Suppressor macrophage (primary cell): ENCODE measurements at places on chromosomes 4 and X.

DNA sequence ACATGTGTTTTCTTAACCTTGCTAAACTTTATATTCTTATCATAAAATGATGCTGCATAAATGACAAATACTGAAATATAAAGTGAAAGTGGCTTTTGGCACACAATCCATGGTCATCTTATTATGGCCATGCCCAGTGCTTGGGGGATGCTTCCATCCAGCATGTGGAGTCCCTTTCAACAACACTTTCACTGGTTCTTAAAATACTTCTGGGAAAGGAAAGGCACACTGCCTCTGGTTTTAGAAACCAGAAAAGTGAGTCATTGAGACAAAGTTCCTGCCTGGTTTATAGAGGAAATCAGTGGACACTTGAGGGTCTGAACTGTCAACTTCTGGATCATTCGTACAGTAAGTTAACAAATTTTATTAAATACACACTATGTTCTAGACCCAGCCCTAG lies 248.0 kb upstream of the ADAMTS3 start:
- DNase-seq = no peak

DNA sequence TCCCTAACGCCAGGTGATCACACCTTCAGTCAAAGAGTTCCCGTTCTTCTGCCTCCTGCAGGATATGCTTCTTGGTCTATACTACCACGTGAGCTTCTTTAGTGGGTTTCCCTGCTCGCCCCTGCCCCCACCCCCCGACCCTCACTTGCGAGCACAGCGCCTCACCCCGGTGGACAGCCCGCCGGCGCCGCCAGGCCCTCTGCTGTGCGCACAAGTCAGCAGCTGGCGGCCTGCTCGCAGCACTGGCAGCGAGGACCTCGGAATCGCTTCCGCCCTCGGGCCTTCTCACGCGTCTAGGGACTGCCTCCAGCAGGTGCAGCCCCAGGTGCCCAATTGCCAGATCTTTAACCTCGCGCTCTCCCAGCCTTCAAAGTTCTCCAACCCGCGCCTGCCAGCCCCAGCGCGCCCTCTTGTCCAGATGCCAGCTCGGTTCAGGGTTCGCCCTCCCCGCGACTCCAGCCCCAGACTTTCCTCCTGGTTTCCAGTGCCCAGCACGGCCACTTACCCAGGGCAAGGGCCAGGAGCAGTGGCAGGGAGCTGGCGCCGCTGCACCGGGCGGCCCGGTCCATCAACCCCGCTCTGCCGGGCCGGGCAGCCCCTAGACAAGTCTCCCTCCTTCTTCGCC lies 454 bp downstream of the BTC start:
- DNase-seq = no peak

DNA sequence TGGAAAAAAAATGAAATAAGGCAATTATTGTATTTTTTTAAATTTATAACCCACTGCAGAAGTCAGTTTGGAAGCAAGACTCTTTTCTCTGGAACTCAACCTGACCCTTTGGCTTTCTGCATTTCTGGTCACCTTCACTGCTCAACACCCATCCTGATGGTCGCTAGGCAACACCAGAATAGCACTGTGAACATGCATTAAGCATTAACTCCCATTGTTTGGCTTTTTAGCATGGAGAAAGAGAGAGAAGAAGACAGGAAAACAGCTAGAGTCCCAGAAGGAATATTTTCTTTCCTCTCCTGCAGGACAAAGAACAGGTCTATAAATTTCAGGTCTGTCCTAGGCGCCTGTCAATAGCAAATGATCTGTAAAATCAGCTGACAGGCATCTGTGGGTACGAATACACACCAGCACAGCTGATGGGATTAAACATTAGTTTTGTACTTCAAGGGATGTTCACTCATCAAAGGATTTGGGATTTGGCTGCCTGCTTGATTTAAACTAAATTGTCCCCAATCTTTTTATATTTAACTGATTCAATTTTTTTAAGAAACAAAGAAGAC lies 137.2 kb upstream of the ETNPPL start:
- DNase-seq = no peak

- no peak for DNase-seq
These were observed 102.5 kb upstream of the ANXA10 start for GRCh38 chr4:167989815-167990214.

DNA sequence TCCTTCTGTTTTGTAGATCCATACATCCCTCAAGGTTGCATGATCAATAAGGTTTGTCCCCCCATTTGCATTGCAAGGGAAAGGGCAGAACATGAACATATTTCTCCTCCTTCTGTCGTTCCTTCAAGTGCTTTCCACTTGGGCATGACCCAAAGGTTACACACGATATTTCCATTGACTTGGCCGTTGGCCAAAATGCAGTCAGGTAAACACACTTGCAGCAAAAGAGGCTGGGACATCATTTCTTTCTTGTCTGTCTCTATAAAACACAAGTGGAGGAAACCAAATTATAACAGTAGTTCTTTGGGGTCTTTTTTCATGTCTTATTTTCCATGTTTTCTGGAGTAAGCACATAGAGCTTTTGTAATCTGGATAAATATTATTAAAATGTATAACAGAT lies 156.1 kb downstream of the FRAS1 start:
- no peak for DNase-seq

- DNase-seq = no peak
These were observed 34.0 kb upstream of the AMOT start for GRCh38 chrX:112874614-112875013.

- DNase-seq = no peak
These were observed 36.6 kb downstream of the METTL14 start for GRCh38 chr4:118721752-118722151.

GRCh38 chr4:108322497-108322896 lies 153.8 kb upstream of the LEF1 start:
- DNase-seq = no peak

DNA sequence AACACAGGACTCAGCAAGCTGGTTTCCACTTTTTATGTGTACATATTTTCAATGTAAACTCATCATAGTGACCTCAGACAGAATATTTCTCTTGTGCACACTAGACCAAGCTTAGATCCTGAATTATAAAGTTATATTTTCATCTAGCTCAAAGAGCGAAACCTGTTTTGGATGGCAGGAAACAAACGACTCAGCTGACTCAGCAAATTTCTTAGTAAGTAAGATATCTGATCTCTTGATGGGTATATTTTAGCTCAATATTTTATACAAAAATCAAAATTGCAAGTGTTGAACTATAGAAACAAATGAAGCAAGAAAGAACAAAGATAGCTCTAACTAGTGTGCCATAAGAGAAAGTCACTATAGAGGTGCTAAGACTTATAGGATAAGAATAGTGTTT lies 1114.5 kb downstream of the STPG2 start:
- no peak for DNase-seq

- DNase-seq = no peak
These were observed 2164.0 kb downstream of the PCDH7 start for GRCh38 chr4:32884198-32884597.

DNA sequence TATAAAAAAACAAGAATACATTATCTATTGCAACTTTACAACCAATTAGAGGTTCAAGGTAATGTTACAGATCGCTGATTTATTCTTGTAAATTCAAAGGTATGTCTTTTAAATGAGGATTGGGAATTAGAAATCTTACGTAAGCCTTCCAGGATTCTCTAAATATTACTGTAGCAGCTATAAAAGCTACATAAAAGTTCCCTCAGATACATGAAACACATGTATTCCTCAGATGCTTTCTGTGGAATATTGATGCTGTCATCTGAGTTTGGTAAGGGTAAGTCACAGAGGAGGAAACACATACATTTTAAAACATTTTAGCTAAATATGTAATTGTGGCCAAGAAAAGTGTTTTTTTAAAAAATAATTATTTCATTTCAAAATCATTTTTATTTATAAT lies 3.4 kb downstream of the AFP start:
- no peak for DNase-seq

DNA sequence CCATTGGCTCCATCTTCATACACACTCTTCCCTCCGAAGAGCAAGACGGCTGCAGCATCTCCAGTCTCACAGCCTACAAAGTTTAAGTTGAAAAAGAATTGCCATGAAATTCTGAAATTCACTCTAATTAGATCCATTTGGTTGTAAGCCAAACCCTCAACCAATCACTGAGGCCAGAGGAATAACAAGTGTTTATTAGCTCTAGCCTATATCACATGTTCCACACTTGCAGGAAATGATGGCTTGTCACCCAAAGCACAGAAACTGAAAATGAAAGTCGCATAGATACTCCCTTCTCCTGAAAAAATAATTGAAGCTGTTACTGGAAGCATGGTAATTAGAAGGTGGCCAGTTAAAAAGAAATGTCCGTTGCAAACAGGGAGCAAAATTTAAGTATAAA lies 1071.8 kb downstream of the CCSER1 start:
- DNase-seq = no peak

- DNase-seq = peak; percentile 29
These were observed 54.7 kb upstream of the PRDM8 start for GRCh38 chr4:80142394-80143306.

DNA sequence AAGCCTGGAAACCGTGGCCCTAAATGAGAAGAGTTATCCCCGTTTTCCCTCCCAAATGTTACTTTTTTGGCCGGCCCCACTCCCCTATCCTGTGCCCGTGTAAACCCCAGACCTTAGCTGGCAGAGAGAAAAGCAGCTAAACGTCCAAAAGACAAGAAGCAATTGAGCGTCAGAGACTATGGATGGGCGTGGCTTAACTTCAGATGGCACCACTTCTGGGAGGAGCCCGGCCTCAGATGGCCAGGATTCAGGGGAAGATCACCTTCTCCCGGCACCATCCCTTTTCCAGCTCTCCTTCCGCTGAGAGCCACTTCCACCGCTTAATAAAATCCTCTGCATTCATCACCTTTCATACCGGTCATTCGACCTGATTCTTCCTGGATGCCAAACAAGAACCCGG lies 350.1 kb upstream of the PCDH7 start:
- DNase-seq = no peak

- DNase-seq = no peak
These were observed 117.0 kb downstream of the PCDH7 start for GRCh38 chr4:30837131-30837539.

- DNase-seq = no peak
These were observed 23.8 kb upstream of the PLK4 start for GRCh38 chr4:127856813-127857447.

DNA sequence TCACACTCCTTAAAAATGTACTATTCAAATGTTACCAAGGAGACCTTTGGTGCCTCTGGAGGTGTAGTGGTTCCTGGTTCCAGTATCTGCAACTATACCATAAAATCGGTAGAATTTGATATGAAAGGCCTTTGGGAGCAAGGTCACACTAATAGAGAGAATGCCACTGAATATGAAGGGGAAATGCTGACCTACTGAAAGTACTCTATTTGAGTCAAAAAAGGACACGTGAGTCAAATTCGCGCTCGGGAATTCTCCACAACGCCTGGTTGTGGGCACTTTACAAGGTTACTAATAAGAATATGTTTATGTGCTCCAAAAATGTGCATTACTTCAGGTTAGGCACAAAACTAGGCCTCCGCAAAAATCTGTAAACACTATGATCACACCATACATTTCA lies 39.5 kb upstream of the RELL1 start:
- no peak for DNase-seq
